Suppressor macrophage treated with lipopolysaccharide for 1 hour (primary cell): ENCODE measurements at places on chromosomes 16 and 17.

DNA sequence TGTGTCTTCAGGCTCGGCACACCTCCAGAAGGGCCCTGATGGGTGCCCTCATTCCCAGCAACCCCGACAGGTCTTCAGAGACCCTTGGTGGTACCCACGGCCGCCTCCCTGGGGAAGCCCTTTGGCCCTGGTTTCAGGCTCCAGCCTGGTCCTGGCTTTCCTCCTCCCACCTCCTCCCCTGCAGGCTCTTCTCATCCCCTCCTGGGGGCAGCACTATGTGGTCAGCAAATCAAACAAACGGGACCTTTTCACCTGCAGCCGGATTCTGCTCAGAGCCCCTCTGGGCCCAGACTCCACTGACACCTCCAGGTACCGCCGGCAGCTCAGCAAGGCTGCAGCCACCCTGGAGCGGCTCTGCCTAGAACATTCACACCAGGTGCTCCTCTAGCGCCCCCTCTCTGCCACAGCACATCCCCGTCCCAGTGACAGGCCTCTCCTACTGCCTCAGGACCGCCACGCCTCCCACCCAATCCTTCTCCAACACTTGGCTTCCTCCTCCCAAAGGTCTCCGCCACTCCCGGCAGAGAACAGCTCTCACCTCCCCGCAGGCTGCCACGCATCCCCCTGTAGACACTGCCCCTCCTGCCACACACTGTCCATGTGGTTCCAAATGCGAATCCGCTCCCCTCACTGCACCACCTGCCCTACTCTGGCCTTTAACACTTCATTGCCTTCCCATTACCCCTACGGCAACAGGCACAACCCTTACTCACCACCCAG is 12.0 kb downstream of the CORO7 start:
- DNase-seq, result peak; percentile 62

- no peak for DNase-seq
These were observed 41.0 kb upstream of the SREBF1 start for GRCh38 chr17:17877529-17878358.

GRCh38 chr17:73782641-73783381 is 138.6 kb upstream of the SDK2 start:
- no peak for DNase-seq

DNA sequence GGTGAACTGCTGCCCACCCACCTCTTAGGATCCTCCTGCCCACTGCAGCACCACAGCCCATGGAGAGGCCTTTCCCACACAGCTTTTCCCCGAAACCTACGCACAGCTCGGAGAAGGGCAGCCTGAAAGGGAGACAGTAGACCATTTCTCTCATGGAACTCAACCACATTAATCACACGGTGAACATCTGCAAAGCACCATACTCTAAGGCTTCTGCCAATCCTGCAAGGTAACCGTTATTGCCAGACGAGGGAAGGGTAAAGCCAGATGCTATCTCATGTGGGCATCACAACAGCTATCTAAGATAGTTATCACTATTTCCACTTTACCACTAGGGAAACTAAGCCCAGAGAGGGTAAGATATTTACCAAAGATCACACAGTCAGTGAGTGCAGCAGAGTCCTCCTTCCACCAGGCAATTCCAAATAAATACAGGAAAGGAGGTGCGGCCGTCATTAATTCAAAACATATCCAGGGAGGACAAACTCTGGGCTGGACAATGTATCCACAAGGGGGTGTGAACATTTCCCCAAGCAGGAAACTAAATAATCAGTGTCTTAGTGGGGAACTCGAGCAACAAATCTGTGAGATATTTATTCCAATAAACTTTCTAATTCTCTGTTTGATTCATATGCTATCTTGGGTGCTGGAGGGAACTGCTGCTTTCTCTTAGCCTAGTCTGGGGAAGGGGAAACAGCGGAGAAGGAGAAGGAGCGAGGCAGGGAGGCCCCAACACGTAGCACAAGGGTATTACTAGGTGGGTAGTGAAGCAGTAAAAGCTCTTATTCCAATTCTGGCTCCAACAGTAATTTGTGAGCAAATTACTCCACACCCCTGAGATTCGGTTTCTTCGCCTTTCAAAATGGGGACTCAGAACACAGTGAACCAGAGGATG is 723 bp downstream of the TMEM186 start:
- DNase-seq, result no peak

- DNase-seq, result peak; percentile 91
These were observed 12.4 kb downstream of the HDAC5 start for GRCh38 chr17:44110823-44111633.

DNA sequence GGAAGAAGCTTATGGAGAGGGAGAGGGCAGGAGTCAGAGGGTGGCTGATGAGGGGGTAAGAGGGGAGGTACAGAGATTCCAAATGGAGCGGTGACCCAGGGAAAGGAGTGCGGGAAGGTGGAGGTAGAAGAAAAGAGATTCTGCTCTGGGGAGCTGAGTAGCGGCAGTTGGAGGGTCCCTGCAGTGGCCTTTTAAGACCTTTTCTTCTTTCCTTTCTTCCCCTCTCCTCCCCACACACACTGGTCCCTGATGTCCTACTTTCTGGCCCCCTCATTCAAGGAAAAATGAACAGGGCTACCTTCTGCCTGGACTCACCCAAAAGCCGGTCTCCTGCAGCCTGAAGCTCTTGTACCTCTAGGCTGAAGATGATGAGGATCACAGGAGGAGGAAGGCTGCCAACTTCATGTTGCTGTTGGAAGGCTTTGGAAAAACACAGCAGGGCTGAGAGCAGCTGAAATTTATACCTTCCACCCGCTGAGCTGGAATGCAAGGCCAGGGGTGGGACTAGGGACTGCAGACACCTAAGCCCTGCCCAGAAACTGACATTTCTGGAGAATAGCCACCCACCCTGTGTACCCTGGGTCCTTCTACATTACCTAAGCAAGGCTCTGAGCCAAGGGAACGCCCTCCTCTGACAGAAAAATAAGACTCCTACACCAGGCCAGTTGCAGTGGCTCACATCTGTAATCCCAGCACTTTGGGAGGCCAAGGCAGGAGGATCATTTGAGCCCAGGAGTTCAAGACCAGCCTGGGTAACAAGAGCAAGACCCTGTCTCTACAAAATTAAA is 9.4 kb upstream of the HEATR6 start:
- DNase-seq, result no peak

- peak; percentile 81 for DNase-seq
These were observed 4.7 kb upstream of the IL17C start for GRCh38 chr16:88633684-88634140.

GRCh38 chr17:28347261-28347891 is 10.0 kb downstream of the POLDIP2 start:
- no peak for DNase-seq

- no peak for DNase-seq
These were observed 118.9 kb upstream of the IRX3 start for GRCh38 chr16:54405478-54405877.

DNA sequence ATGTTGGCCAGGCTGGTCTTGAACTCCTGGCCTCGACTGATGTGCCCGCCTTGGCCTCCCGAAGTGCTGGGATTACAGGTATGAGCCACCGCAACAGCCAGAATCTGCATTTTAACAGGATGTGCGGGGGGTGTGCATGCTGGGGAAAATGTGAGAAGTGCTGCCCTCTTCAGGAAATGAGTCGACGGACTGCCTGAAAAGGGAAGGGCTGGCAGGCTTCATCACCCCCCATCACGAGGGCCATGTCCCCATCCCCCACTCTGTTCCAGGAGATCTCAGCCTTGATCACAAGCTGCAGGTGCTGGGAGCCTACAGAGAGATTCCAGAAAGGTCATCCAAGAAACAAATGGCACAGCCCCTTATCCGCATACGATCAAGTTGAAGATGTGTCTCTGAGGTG is 195.3 kb upstream of the RPL38 start:
- peak; percentile 65 for DNase-seq

DNA sequence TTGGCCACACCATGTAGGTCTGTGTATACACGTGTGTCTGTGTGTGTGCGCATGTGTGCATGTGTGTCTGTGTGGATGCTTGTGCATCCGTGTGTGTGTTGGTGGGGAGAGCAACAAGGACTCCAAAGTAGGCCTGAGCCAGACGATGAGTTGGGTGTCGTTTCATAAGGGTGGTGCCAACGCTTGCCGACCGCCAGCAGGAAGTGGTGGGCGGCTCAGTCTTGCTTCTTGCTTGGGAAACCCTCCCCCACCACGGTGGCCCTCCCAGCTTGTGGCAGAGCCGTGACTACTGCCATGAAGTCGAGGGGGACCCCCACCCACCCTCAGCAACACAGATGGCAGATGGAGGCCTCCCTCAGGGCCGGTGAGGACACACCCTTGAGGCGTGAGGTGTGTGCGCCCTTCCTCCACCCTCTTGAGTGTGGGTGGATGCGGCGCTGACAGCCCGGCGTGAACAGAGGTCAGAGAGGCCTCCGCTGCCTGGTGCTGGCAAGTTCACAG is 17.5 kb downstream of the SBK1 start:
- DNase-seq, result peak; percentile 24

DNA sequence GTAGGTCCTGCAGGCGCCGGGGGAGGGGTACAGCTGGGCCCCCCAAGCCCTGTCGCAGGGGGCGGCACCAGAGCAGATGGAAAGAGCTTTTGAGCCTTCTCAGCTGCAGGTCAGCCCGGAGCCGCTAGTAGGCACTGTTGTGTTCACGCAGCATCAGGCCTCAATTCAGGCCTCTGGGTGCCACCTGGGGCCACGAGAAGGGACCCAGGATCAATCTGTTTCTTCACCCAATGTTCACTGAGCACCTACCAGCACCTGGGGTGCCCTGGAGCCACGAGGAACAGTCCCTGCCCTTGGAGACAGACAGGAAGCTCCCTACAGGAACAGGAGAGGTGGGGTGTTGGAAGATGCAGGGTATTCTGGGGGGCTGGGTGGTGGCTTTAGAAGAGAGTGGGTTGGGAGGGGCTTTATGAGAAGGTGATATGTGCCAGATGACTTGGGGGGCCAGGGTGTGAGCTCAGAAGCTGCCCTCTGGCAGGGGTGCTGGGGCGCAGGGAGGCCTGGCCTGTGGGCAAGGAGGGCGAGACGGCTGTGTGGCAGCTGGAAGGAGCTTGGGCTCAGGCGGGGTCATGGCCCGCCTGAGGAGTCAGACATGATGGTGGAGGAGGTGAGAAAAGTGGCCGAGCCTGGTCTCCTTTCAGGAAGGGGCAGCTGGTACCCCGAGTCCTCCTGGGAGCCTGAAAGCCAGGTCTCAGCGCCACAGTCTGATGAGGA is 121.9 kb upstream of the GSE1 start:
- peak; percentile 55 for DNase-seq

DNA sequence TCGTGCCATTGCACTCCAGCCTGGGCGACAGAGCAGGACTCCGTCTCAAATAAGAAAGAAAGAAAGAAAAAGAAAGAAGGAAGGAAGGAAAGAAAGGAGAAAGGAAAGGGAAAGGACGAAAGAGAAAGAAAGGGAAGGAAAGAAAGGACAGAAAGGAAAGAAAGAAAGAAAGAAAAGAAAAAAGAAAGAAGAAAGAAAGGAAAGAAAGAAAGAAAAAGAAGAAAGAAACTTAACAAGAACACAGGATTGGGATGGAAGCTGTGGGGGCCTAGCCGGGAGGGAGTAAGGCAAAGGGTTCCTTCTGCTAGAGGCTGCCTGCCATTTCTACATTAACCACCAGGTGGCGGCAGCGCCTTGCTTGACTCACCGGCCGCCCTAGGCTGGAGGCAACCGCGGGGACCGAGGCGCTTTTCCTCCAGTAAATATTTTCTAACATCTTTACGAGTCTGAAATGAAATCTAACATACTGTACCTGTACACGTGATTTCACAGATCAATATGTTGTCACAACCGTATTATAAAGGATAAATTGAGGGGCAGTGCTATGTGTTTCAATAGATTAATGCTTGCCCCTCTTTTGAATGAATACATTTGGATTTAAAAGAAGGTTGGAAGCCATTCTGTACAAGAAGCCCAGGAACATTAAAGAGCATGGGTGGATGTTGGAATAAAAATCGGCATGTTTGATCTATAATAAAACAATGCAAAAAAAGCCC is 6.1 kb downstream of the GJD3 start:
- peak; percentile 91 for DNase-seq

GRCh38 chr16:89031715-89032659 is 55.0 kb upstream of the CBFA2T3 start:
- peak; percentile 94 for DNase-seq

DNA sequence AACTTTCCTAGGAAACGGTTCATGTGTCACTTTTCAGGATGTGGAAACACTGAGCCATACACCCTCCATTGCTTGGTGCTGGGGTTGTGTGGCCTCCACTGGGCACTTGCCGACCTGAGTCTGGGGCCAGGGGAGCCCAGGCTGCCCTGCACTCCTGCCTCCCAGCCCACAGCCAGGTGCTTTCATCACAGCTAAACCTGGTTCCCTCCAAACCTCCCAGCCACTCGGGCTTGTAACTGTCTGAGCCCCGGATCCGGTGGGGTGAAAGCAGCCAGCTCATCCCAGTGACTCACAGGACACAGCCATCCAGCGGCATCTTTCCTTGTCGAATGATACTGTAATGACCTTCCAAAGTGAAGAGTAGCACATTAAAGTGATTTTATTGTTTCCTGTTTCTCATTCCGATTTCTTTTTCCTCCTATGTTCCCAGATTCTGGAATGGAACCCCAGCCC is 19.8 kb downstream of the CARHSP1 start:
- no peak for DNase-seq

- DNase-seq, result no peak
These were observed 7.0 kb upstream of the CDR2 start for GRCh38 chr16:22381392-22381791.

DNA sequence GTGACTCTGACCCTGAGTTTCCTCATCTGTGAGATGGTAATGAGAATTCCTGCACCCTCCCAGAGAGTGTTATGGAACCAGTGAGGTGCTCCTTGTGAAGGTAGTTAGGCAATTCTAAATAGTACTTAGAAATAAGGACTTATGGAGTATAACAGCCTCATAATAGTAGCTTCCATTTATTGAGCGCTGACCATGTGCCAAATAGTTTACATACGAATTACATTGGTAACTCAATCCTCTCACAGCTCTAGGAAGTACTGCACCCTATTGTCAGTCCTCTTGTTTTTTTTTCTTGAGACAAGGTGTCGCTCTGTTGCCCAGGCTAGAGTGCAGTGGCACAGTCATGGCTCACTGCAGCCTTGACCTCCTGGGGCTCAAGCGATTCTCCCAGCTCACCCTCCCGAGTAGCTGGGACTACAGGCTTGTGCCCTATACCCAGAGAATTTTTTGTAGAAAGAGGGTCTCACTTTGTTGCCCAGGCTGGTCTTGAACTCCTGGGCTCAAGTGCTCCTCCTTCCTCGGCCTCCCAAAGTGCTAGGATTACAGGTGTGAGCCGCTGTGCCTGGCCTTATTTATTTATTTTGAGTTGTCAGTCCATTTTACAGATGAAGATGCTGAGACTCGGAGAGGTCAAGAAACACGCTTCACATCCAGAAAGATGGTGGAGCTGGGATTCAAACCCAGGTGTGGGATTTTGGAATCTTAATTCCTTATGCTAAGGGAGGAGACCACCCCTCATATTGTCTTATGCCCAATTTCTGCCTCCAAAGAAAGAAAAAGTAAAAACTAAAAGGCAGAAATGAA is 2.9 kb downstream of the TNS4 start:
- no peak for DNase-seq

GRCh38 chr16:370443-370842 is at the start of gene MRPL28:
TSS of gene MRPL28 (minus strand) at chr16:370538. CDS start at chr16:370218, 320 bp downstream.
- DNase-seq, result peak; percentile 97

DNA sequence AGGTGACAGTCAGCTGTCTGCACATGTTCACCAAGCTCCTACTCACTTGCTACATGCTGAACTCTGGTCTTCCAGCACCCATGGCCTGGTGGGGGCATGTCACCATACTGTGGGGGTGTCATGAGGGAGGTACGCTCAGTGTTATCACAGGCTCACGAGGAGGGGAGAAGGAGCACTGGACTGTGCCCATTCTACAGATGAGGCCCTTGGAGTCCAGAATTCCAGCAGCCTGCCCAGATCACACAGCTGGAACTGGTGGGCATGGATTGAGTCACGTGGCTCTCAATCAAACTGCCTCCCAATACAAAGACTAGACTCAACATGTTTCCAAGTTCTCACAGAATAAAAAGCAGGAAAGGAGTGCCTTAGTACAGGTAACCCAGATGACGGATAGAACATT is 10.7 kb downstream of the AXIN2 start:
- DNase-seq, result no peak
